ENCODE measurements at places on chromosomes 5 and 9.

GRCh38 chr5:10630126-10630525 lies 66.3 kb downstream of the ANKRD33B start:
- no peak for DNase-seq

- DNase-seq: no peak
These were observed 4.8 kb downstream of the NR3C1 start for GRCh38 chr5:143398451-143399237.

GRCh38 chr5:82674671-82675070 lies 396.5 kb upstream of the RPS23 start:
- DNase-seq: no peak

DNA sequence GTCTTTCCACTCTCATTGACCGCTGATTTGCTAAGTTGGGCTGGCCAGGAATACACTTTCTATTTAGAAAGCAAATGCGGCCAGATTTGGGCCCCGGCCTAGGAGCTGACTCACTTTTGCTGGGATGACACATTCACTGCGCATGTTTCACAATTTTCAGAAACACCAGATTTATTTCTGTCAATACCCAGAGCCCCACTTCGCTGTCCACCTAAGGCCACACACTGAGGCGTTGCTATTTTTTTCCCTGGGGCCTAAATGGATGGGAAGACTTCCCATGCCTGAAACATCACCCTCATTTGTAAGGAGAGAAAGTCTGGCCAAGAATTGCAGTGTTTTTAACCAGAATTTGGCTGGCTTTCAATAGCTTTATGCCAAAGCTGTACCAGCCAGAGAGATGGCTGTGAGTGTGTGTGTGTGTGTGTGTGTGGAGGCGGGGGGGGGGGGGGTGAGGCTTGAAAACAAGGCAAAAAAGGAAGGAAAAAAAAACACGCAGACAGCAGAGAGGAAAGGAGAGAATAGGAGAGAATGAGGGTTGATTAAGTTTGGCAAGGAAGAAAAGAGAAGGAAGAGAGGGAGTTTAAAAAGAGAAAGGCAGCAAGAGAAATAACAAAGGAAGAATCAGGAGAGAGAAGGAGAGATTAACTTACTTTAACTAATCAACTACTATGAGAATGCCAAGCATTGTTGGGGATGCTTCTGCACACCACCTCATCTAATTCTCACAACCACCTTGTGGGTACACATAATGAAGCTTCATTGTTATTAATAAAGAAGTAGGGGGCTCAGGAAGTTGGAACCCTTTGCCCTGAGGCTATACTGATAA lies 261.4 kb upstream of the KLF4 start:
- DNase-seq: no peak

DNA sequence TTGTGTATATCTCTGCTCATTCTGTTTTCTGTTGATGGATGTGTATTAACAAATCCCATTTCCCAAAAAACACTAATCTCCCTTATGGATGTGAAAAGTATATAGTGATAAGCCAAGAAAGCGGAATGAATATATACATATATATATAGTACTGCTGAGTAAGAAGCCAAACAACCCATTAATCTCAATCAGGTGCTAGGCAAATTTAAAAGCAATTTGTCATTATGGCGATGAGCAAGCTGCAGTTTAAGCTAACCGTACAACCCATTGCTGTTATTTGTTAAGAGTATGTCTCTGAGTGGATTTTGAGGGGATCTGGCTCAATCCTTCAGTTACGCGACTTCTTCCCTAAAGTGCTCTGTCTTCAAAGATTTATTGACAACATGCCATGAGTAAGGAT lies 640.4 kb upstream of the ARRDC3 start:
- no peak for DNase-seq

DNA sequence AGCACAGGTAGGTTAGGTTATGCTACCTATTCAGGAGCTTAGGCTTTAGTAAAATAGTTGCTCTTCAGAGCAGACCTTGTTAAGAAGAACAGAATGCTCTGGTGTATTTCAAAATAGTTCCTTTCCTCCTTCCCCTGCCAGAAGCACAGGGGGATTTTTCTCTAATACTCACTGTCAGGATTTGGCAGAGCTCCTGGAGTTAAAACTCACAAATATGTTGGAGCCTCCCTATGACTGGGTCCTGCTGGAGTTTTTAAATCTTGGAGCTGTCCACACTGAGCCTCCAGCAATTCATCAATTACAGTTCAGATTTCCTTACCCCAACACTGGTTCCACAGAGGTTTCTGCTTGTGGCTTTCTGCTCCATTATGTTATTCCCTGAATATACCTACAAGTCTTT lies 1233.8 kb upstream of the WWC1 start:
- DNase-seq: no peak

DNA sequence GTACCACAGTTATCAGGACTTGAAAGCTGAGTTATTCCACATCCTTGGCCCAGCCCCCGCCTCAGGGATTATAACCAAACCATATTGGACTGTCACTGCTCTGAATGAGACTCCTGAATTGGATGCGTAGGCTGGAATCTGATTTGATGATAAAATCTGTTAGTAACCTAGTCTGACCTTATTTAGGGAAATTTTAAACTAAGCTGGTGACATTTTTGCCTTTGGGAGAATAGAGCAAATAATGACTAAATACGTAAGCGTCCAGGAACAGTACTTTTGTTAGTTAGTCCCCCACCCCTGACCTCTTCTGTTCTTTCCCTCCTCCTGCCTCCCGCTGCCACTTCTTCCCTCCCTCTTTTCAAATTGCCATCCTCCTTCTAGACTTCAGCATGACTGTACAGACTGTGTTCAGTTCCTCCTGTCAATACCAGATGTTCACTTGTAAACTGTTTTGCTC lies 92.6 kb downstream of the TLE4 start:
- no peak for DNase-seq

DNA sequence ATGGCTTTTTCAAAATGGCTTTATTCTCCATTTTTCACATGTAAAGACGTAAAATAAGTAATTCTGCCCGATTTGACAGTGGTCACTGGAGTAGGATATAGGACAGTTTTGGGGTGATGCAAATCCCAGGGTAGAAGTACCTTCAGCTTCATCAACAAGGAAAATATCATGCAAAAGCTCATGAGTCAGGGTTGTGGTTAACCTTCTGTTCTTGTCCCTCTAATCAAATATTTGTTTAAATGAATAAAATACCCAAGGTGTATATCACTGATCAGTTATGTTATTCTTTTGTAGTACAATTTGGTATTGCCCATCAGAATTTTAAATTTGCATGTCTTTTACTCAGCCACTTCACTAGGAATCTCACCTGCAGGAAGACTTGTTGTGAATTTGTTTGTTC lies 40.0 kb downstream of the FBXL7 start:
- no peak for DNase-seq

DNA sequence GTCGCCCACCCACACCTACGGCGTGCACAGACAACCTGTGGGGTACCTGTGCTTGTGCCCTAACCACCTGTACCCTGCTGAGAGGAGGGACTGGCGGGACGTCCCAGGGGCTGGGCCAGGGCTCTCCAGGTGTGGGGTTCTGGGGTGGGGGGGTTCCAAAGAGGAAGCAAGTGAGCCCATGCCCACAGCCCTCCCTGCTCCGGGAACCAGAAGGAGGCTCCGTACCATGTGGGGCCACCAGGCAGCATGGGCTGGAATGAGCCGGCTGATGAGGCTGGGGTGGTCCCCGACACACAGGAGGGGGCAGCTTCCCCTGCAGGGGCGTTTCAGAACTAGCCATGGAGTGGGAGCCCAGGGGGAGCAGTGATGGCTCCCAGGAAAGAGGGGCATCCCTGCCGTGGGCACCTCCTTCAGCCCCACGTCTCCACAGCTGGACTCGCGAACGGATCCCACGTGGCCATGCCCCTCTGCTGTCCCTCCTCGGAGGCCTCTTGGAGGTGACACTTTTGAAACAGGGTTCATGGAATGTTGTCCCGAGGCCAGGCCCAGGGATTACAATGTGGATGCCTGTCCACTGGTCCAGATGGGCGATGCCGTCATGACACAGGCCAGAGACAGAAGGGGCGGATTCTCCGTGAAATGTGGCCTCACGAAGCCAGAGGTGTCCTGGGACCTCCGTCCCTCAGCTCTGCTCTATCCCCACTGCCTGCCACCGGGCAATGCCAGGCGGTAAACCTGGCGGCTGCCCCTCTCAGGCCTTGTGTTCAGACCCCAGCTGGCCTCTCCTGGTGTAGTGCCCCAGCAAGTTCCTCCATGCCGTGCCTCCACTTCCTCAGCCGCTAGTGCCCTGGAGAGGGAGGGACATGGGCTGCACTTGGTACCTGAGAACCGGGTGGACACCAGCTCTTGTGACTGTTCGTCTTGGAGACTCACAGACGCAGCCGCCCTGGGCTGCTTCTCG lies 33.6 kb upstream of the IRX4 start:
- DNase-seq: no peak

DNA sequence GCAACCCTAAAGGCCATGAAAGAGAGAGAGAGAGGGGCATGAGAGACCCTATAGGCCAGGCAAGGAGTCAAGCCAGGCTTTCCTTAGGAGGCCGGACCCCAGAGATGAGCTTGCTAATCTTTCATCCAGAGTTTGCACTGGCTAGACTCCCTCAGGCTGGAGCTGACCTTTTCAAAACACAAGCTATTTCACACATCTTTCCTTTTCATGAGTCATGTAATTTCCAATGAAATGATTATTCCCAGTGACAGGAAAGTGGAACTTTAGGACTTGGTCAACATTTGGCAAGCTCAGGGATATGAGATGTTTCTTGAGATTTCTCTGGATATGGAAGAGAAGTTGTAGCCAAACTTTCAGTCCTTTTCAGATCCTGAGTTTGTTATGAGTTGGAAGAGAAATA lies 117.7 kb downstream of the TARS1 start:
- DNase-seq: no peak

DNA sequence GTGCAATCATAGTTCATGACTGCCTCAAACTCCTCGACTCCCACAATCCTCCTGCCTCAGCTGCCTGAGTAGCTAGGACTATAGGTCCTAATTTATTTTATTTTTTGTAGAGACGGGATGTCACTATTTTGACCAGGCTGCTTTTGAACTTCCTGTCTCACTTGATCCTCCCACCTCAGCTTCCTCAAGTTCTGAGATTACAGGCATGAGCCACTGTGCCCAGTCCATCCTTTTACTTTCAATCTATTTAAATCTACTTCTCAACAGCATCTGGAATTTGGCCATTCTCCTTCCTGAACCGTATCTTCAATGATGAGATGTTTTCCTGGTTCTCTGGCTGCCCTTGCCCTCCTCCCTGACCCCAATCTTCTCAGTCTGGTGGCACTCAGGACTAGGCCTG lies 12.2 kb upstream of the GRIN1 start:
- no peak for DNase-seq

GRCh38 chr9:37215830-37216229 lies 95.5 kb downstream of the ZCCHC7 start:
- DNase-seq: no peak

DNA sequence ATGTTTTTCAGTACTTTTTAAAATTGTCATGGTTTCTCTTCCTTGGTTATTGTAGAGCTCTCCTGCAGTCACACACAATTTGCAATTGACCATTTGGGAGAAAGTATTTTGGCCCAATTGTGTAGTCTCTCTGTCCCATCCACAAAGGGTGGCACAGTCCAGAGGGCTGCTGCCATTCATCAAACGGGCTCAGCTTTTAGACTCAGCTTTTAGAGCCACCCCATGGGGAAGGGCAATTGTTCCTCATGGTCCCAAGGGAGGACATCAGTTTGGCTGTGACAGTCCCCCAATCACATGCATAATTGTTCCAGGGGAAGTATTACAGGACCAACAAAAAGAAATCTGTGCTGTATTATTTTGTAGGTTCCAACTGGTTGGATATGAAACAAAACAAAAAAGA lies 207.6 kb downstream of the ZNF462 start:
- no peak for DNase-seq

GRCh38 chr5:72467461-72467860 lies 39.7 kb downstream of the ZNF366 start:
- DNase-seq: no peak

DNA sequence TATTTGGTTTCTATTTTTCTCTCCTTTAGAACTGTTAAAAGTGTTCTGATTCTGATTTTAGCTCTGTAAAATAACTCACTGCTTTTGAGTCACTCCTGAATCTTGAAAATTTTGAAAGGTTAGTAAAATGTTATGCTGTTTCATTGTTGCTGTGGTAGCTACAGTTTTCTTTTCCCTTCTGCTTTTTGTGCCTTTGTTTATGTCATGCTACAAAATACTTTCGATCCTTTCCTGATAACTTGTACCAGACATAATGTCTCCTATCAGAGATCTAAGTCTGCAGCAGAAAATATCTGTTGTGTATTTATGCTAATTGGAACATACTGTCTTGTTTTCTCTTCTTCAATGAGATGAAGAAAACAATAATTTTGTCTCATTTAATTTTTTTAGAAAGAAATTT lies 26.9 kb upstream of the CEP120 start:
- DNase-seq: no peak

DNA sequence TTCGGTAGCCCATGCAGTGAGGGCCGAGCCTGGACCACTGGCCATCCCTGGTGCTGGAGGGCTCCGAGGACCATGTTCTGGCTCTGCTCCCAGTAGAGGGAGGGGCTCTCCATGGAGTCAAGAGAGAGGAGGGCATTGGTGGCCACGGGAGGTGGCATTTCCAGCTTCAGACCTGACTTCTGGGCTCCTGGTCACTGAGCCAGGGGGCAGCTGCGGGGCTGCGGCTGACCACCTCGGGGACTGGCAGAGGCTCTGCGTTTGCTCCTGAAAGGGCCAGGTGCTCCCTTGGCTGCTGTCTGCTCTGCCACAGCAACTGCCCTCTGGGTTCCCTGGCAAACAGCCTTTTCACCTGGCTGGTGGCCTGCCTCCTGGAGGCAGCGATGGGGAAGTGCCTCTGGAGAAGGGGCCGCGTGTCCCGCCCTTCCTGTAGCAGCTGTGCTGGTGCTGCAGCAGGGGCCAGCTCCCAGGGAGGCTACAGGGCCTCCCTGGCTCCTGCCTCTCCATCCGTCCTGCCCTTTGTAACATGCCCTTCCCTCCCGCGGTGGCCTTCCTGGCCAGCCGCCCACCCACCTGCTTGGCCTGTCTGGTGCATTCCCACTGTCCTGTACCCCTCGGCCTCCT lies 144.6 kb downstream of the CACNA1B start:
- DNase-seq: peak; percentile 87

- no peak for DNase-seq
These were observed 5.7 kb downstream of the QSOX2 start for GRCh38 chr9:136239983-136240330.

DNA sequence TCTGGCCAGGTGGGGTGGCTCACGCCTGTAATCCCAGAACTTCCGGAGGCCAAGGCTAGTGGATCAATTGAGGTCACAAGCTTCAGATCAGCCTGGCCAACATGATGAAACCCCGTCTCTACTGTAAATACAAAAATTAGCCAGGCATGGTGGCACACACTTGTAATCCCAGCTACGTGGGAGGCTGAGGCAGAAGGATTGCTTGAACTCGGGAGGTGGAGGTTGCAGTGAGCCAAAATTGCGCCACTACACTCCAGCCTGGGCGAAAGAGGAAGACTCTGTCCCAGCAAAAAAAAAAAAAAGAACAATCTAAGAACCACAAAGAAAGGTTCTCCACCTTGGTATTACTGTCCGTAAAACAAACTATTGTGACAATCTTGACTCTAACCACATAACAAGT lies 9.7 kb downstream of the MYO10 start:
- DNase-seq: no peak

Data from NCI-H2029 (cell line).